Progenitor cell of endocrine pancreas (in vitro differentiated cells): ENCODE measurements at places on chromosomes 5 and 9. TPM values are rescaled to one million over a fixed set of nuclear protein-coding genes. Genes with fewer than 3 reads are reported as not detected.

Gene DMRT1
- not detected in 2 replicates for total RNA-seq

Gene CCDC183
- 9.0 and 9.5 TPM in 2 replicates for total RNA-seq

Gene MAPK9
- 47.6 and 51.2 TPM in 2 replicates for total RNA-seq

Gene SPINK6
- not detected in 2 replicates for total RNA-seq

Gene PDLIM4
- 14.3 and 14.7 TPM in 2 replicates for total RNA-seq

Gene LMX1B
- 9.1 and 11.0 TPM in 2 replicates for total RNA-seq

Gene PCDHB4
- total RNA-seq: 4.4 and 4.6 TPM in 2 replicates

Gene TTC33
- 21.5 and 25.4 TPM in 2 replicates for total RNA-seq

Gene ADAM19
- 13.4 and 15.9 TPM in 2 replicates for total RNA-seq

Gene TYRP1
- total RNA-seq: not detected in 2 replicates

Gene LCN1
- total RNA-seq: not detected in 2 replicates

Gene CER1
- 0.73 TPM in 1 of 2 replicates, not detected in the other for total RNA-seq

Gene LCN12
- 14.7 and 16.2 TPM in 2 replicates for total RNA-seq

Gene CARTPT
- not detected in 2 replicates for total RNA-seq

Gene SYNPO
- total RNA-seq: 1.4 and 1.5 TPM in 2 replicates

Gene BHMT
- 1.2 and 1.4 TPM in 2 replicates for total RNA-seq

Gene XRCC4
- 12.9 and 13.1 TPM in 2 replicates for total RNA-seq

Gene ABO
- total RNA-seq: 9.3 and 10.3 TPM in 2 replicates

Gene MYMK
- not detected in 2 replicates for total RNA-seq

Gene PKD2L2
- not detected in 2 replicates for total RNA-seq

Gene ZNF346
- total RNA-seq: 36.0 and 42.2 TPM in 2 replicates

Gene WNT8A
- not detected in 2 replicates for total RNA-seq

Gene FNIP1
- 28.8 and 28.9 TPM in 2 replicates for total RNA-seq

Gene SLIT3
- total RNA-seq: 18.8 and 19.6 TPM in 2 replicates

Gene RASGRF2
- 0.62 and 0.69 TPM in 2 replicates for total RNA-seq

Gene TRPM6
- 0.10 and 0.20 TPM in 2 replicates for total RNA-seq

Gene PSAT1
- total RNA-seq: 67.4 and 73.2 TPM in 2 replicates

Gene CATSPER3
- 1.3 and 1.4 TPM in 2 replicates for total RNA-seq

Gene TRIM36
- 5.3 and 9.4 TPM in 2 replicates for total RNA-seq

Gene CARD9
- total RNA-seq: 1.6 and 2.0 TPM in 2 replicates

Gene ITGA1
- total RNA-seq: 6.4 and 7.8 TPM in 2 replicates

Gene PRELID1
- 94.0 and 114 TPM in 2 replicates for total RNA-seq

Gene CD72
- total RNA-seq: 3.1 and 4.2 TPM in 2 replicates

Gene MCC
- 17.9 and 18.9 TPM in 2 replicates for total RNA-seq

Gene ERBIN
- total RNA-seq: 77.4 and 84.6 TPM in 2 replicates

Gene AUH
- 24.9 and 31.1 TPM in 2 replicates for total RNA-seq

Gene SLC25A2
- 1.1 and 1.2 TPM in 2 replicates for total RNA-seq

Gene PCDHA12
- total RNA-seq: 12.9 and 13.7 TPM in 2 replicates

Gene RORB
- 0.07 TPM in 1 of 2 replicates, not detected in the other for total RNA-seq

Gene MEGF10
- 8.2 and 12.5 TPM in 2 replicates for total RNA-seq

Gene HEMGN
- total RNA-seq: not detected in 2 replicates

Gene ARHGEF39
- total RNA-seq: 9.1 and 10.4 TPM in 2 replicates

Gene SLC6A3
- total RNA-seq: not detected in 2 replicates

Gene MARCOL
- total RNA-seq: not detected in 2 replicates
